ENCODE measurements at places on chromosomes 3 and 15.

GRCh38 chr3:7144697-7145308 lies 283.9 kb downstream of the GRM7 start:
- DNase-seq = no peak

GRCh38 chr3:11638495-11639358 lies 5.0 kb downstream of the VGLL4 start:
- DNase-seq = no peak

- no peak for DNase-seq
Observed at GRCh38 chr3:157128771-157129681, 30.9 kb downstream of the CCNL1 start.

GRCh38 chr3:177451301-177451750 lies 254.0 kb upstream of the TBL1XR1 start:
- no peak for DNase-seq

DNA sequence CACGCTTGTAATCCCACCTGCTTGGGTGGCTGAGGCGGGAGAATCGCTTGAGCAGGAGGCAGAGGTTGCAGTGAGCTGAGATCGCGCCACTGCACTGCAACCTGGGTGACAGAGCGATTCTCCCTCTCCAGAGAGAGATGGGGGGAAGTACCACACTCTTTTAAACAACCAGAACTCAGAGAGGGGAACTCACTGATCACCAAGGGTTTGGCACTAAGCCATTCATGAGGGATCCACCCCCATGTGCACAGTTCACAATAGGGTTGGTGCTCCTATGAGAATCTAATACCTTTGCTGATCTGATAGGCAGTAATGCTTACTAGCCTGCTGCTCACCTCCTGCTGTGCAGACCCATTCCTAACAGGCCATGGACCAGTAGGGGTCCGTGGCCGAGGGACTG lies 51.6 kb downstream of the QTRT2 start:
- DNase-seq = no peak

DNA sequence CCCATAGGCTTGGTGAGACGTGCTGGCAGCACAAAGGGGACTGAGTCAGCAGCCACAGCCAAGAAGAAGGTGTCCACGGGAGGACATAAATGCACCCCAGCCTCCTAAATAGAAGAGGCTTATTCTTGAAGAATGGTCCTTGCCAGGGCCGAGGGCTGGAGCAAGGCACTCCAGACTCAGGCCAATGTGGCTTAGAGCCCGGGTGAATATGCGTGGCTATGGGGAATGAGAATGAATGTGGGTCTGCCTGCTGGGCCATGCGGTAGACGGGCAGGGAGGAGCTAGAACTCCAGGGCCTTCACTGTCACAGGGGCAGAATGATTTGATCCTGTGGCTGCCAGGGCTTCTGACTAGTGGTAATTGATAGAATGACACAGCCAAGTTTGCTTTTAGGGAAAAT lies 34.0 kb downstream of the DHX30 start:
- no peak for DNase-seq

DNA sequence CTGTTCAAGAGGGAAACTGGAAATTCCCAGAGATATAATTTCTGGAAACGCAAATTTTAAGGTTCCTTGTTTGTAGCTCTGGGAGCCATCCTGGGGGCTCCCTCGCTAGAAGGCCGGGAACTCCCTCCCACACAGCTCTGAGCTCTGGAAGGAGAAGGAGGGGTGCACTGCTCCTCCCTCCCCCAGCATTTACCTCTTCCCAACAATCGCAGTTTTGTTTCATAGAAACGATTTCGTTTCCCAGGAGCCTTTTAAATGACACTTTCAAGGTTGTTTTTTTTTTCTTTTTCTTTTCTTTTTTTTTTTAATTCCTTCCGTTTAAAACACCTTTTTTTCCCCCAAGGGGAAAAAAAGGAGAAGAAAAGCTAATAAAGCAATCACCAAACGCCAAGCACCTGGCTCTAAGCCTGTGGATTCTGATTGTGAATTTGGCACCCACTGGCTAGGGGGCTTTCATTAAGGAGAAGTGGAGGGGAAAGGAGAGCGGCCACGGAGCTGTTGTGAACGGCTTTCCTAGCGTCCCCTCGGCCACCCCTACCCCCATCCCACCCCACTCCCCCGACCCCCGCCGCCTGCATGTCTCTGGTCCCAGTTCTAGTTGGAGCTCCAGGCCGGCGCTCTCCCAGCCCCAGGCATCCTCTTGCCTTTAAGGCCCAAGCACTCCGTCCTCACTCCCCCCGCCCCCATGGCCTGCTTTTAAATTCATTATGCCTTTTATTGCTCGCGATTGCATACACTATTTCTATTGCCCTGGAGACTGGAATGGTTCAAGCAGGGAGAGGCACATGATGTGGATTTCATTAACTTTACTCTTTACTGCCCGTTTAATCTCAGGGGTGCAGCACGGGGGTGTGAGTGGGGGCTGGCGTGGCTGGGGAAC lies 13.6 kb upstream of the CCDC33 start:
- no peak for DNase-seq

DNA sequence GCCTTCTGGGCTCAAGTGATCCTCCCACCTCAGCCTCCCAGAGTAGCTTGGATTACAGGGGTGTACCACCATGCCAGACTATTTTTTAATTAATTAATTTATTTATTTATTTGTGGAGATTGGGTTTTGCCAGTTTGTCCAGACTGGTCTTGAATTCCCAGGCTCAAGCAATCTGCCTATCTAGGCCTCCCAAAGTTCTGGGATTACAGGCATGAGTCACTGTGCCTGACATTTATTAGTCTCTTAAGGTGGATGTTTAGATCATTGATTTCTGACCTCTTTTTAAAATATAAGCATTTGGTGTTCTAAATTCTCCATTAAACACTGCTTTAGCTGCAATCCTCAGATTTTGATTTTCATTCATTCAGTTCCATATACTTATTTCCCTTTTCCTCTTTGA lies 15.6 kb downstream of the FBXW12 start:
- DNase-seq = no peak
